ENCODE measurements at places on chromosomes 4 and X. TPM values are rescaled to one million over a fixed set of nuclear protein-coding genes. Genes with fewer than 3 reads are reported as not detected.

GRCh38 chrX:44022964-44023363 is 49.8 kb upstream of the NDP start:
- no peak for DNase-seq

GRCh38 chrX:48509245-48509590 is 426 bp downstream of the PORCN start:
- DNase-seq, result peak; percentile 2

Gene ENAM
- total RNA-seq, result not detected

- DNase-seq, result no peak
Observed at GRCh38 chrX:5194806-5195205, 1033.9 kb downstream of the NLGN4X start.

Gene GATA1
- not detected for total RNA-seq

- no peak for DNase-seq
Observed at GRCh38 chr4:150769248-150769647, 187.3 kb downstream of the MAB21L2 start.

Gene EDA2R
- total RNA-seq, result 5.8 TPM

- peak; percentile 64 for DNase-seq
Observed at GRCh38 chrX:152926279-152926678, 28.4 kb downstream of the ZNF185 start.

DNA sequence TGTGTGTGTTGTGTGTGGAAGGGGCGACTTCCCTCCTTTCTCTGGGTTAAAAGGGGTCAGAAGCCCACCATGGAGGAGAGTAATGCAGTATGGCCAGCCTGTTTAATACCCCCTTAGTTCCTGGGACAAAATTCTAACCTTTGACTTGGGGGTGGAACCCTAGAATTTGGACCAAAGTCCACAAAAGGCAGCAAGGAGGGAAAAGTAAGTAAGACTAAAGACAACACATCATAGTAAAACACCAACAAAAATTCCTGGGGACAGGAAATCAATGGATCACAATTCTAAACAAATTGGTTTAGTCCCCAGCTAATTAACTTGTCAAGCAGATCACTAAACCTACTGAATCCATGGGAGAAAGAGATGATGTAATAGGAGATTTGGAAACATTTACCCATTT is 3.1 kb downstream of the AMOT start:
- DNase-seq, result no peak

Gene PFKFB1
- total RNA-seq, result 0.14 TPM

DNA sequence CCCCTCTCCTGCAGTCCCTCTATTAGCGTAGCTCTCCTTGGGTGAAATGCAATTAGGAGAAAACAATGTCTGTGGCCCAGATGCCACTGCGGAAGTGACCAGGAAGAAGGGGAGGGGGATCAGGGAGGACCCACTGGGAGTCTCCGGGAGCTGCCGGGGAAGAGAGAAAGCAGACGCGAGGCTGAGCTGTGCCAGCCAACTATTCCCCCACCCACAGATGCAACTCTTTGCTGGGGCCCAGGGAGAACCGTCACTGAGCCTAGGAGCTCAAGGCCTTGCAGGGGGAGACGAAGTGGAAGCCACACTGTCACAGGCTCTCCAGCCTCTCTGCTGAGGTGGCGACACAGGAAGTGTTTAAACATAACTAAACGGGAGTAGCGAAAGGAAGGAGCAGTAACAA is 149.2 kb downstream of the BCOR start:
- DNase-seq, result no peak

Gene TLR6
- total RNA-seq, result not detected

- DNase-seq, result no peak
Observed at GRCh38 chr4:20408611-20409010, 156.9 kb downstream of the SLIT2 start.

Gene PABPC1L2A
- total RNA-seq, result not detected

GRCh38 chr4:17013382-17014006 is 115.0 kb upstream of the LDB2 start:
- no peak for DNase-seq

- DNase-seq, result no peak
Observed at GRCh38 chr4:7978489-7978888, 38.8 kb upstream of the AFAP1 start.

GRCh38 chrX:39888730-39889129 is 209.0 kb downstream of the BCOR start:
- no peak for DNase-seq

- no peak for DNase-seq
Observed at GRCh38 chr4:15890246-15890829, 48.2 kb downstream of the FGFBP1 start.

DNA sequence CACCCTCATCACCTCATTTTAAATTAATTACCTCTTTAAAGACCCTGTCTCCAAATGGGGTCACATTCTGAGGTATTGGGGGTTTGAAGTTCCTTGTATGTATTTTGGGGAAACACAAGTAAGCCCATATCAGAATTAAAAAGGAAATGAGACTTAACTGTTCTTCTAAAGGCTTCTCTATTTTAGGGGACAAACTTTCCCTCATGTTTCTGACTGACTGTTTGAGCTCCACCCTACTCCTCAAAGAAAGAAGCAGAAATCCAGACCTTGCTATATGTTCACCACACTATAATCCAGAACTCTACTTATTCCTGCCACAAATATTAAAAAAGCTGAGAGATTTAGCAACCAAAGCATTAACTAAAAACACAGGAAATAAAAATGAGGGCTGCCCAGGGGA is 258.8 kb downstream of the ARHGAP24 start:
- no peak for DNase-seq

DNA sequence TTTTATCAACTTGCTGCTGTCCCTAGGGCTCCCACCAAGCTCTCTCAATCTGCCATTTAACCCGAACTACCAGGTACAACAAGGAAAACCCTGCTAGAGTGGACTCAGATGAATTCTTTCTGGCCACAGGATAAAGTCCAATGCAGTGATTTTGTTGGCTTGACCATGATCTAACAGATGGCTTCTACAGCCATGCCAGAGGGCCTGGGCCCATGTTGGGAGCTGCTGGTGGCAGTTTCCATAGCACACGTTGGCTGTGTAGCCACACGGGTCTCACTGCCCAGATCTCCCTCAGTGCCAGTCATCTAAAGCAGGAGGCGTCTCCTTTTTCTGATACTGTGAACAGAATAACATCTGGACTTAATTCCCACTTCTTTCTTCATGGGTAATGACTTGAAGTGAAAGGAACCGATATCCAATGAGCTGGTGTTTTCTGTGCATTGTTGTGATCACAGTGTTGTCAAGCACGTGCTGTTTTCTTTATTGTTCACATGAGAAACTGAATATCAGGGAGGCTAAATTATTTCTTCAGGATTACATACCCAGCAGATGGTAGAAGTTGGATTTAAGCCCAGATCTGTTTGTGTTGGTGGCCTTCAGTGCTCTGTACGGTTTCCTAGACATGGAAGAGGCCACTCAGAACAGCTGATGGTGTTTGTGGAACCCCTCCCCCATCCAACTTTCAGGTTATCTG is 85.2 kb upstream of the CLCN4 start:
- DNase-seq, result peak; percentile 89

All from G401 (cell line).